ENCODE measurements at places on chromosomes 16 and 17.

GRCh38 chr16:11916524-11917285, 949 bp upstream of the GSPT1 start:
- no peak for DNase-seq

DNA sequence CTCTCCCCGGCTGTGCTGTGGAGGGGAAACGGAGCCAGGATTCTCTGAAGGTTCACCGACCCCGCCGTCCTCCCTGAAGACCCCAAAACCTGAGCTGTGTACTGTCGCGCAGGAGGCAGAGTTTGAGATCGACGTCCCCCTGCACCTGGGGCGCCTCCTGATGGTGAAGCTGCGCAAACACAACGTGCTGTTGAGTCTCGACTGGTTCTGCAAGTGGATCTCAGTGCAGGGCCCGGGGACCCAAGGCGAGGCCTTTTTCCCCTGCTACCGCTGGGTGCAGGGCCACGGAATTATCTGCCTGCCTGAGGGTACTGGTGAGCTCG, 62.6 kb upstream of the TEKT1 start:
- DNase-seq = no peak

- no peak for DNase-seq
These were observed 117.3 kb upstream of the CORO6 start for GRCh38 chr17:29740017-29740416.

GRCh38 chr17:5198472-5198871, 6.8 kb upstream of the ZNF594 start:
- DNase-seq = peak; percentile 52

GRCh38 chr17:2138761-2139160, 83.9 kb downstream of the HIC1 start:
- peak; percentile 38 for DNase-seq

DNA sequence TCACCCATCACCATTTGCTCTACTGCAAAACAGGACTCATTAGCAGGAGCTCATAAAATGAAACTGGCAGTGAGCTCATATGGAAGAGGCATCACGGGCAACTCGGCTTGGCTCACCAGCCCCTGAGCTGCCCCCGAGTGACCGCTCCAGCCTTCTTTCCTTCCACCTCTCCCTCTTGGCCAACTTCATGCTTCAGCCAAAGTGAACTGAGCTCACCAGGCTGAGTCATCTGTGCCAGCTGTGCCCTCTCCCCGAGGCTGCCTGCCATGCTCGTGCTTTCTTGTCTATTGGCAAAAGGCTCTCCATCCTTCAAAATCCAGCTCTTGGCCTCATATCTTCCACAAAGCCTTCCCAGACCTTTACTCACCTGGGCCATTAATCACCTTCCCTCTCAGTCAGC, 391.4 kb downstream of the WWOX start:
- no peak for DNase-seq

GRCh38 chr16:30585022-30585399, 486 bp downstream of the ZNF785 start:
- DNase-seq = no peak

- DNase-seq = no peak
These were observed 36.0 kb downstream of the NKD1 start for GRCh38 chr16:50584033-50584722.

GRCh38 chr16:61050547-61050946, 985.7 kb downstream of the CDH8 start:
- peak; percentile 0 for DNase-seq

- no peak for DNase-seq
These were observed 14.7 kb downstream of the BEAN1 start for GRCh38 chr16:66441586-66442375.

GRCh38 chr17:76822184-76822778, 45.9 kb upstream of the MGAT5B start:
- no peak for DNase-seq

GRCh38 chr16:1047123-1047522, 25.4 kb upstream of the SSTR5 start:
- DNase-seq = no peak

- DNase-seq = no peak
These were observed 46.4 kb upstream of the SDK2 start for GRCh38 chr17:73690676-73691075.

DNA sequence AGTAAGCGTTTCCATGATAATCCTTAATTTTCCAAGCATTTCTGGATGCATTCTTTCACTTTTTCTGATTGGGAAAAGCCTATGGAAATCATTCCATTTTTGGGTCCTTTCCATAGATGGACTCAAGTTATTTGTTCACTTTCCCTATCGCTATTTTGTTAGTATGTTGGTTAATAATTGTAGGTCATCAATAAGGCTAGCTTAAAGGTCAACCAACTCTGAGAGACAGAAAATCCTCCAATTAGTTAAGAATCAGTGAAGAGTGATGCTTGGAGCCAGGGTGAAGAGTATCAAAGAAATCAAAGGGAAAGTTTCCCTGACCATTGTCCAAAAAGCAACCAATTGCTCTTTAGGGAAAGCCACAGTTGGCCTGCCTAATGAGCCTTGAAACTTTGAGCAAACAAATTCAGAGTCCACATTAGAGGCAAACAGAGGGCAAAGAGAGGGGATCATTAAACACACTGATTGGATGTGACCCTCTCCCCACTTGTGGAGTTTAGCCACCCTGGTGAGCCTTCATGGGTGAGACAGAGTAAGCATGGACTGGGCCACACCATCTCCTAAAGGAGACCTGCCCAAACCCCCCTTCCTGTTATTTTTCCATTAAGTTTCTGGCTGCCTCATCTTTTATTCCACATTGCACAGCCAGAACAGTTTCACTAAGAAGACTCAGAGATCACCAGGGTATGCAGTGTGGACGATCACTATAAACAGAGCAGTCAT, 133.4 kb upstream of the DYNLRB2 start:
- no peak for DNase-seq

- peak; percentile 74 for DNase-seq
These were observed 13.4 kb upstream of the SULT1A1 start for GRCh38 chr16:28623172-28623711.

GRCh38 chr17:40561871-40562611, 3.2 kb downstream of the CCR7 start:
- DNase-seq = peak; percentile 74

- DNase-seq = no peak
These were observed 33.9 kb downstream of the CMTM4 start for GRCh38 chr16:66662445-66663194.

DNA sequence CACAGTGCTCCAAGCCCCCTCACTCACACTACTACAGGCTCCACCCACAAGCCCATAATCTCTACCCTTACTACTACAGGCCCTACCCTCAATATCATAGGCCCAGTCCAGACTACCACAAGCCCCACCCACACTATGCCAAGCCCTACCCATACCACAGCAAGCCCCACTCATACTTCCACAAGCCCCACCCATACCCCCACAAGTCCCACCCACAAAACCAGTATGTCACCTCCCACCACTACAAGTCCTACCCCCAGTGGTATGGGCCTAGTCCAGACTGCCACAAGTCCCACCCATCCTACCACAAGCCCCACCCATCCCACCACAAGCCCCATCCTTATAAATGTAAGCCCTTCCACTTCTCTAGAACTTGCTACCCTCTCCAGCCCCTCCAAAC, 13.8 kb downstream of the RIPOR1 start:
- DNase-seq = no peak

DNA sequence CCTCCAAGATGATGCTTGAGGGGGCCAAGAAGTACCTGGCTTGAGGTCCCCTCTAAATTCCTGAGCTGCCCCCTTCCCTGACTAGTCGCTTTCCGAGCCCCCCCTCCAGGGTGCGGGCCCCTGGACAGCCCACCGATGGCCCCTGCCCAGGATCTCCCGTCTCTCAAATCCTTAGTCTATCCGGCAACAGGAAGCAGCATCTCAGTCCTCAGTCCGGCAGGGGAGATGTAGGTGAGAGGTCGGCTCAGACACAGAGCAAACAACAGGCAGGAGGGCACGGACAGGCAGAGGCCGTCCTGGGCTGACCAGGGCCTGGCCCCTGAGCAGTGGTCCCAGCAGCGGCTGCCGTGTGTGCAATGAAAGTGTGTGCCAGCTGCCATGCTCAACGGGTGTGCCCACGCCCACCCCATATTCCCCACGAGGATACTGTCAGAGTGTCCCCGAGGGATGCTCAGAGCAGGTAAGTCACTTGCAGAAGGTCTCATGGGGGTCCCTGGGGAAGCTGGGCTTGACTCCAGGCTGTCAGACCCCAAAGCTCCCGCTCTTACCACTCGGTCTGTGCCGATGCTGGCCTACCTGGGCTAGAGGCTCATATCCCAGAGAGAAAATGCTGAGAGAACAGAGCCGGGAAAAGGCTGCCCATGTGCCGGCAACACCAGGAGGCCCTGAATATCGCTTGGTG, 7.2 kb downstream of the SLC43A2 start:
- no peak for DNase-seq

- DNase-seq = peak; percentile 82
These were observed 3.8 kb downstream of the IL21R start for GRCh38 chr16:27405546-27406451.

GRCh38 chr16:81808933-81809480, 29.9 kb downstream of the PLCG2 start:
- DNase-seq = peak; percentile 87

DNA sequence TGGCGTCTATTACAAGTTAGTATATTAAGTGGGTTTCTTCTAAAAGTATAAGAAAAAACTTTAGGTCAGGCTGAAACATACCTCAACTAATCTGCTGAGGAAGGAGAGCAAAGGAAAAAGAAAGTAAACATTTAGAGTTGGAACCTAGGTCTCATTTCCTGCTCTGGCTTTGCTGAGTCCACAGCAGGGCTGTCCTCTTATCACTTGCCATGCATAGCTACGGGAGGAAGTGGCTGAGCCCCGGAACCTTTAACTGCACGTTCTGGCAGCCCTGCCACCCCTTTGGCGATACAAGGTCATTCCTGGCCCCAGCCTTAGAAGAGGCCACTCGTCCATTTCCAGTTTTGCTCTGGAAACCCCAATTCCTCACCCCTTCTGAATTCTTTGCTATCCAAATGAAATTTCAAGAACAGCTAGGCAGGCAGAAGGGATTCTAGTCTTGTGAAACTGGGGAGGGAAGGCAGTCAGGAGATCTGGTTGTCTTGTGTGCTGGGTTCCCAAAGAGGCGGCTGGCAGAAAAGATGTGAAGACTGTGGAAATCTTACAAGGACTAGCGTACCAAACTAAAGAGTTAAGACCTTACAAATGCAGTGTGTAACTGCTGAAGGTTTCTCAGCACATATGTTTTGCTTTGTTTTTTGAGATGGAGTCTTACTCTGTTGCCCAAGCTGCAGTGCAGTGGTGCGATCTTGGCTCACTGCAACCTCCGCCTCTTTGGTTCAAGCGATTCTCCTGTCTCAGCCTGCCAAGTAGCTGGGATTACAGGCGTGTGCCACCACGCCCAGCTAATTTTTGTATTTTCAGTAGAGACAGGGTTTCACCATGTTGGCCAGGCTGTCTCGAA, 19.1 kb downstream of the WIPI1 start:
- DNase-seq = no peak

DNA sequence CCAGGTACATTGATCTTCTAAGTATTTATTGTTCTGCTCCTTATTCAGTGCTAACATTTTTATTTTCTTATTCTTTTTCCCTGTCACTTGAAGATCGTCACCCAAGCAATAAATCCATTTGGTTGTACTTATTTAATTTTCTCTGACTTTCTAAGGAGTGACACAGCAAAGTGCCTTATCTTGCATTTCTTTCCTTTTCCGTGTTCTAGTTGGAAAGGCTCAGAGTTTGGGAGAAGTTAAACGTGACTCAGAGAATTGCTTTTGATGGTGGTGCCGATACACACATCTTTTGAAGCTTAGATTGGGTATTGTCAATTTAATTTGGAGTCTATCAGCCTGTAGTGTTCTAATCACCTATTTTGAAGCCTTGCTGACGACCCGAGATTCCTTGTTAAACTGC, 72.0 kb downstream of the PITPNC1 start:
- no peak for DNase-seq

GRCh38 chr16:10097271-10097670, 85.0 kb downstream of the GRIN2A start:
- DNase-seq = no peak

DNA sequence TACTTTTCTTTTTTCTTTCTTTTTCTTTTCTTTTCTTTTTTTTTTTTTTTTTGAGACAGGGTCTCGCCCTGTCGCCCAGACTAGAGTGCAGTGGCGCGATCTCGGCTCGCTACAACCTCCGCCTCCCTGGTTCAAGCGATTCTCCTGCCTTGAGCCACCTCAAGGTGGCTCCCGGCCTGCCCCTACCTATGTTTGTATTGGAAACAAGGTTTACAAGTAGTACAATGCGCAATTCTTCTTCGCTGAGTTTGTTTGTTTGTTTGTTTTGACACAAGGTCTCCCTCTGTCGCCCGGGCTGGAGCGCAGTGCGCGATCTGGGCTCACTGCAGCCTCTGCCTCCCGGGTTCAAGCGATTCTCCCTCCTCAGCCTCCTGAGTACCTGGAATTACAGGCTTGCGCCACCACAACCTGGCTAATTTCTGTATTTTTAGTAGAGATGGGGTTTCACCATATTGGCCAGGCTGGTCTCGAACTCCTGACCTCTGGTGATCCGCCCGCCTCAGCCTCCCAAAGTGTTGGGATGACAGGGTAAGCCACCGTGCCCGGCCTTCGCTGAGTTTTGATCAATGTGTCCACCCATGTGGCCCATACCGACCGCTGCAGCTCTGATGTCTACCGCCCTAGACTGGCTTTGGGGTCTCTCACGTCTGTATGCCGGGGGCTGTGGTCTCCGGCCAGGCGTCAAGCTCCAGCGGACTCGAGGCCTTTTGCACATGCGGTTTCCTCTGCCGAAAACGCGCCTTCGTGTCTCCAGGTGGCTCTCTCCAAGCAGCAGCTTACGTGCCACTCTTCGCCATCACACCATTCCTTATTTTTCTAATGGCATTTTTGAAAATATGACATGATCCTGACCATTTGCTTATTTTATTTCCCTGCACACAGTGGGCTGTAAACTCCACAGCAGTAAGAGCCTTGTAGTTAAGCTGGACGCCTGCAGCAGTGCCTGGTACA, 1.1 kb upstream of the YBX2 start:
- DNase-seq = no peak

DNA sequence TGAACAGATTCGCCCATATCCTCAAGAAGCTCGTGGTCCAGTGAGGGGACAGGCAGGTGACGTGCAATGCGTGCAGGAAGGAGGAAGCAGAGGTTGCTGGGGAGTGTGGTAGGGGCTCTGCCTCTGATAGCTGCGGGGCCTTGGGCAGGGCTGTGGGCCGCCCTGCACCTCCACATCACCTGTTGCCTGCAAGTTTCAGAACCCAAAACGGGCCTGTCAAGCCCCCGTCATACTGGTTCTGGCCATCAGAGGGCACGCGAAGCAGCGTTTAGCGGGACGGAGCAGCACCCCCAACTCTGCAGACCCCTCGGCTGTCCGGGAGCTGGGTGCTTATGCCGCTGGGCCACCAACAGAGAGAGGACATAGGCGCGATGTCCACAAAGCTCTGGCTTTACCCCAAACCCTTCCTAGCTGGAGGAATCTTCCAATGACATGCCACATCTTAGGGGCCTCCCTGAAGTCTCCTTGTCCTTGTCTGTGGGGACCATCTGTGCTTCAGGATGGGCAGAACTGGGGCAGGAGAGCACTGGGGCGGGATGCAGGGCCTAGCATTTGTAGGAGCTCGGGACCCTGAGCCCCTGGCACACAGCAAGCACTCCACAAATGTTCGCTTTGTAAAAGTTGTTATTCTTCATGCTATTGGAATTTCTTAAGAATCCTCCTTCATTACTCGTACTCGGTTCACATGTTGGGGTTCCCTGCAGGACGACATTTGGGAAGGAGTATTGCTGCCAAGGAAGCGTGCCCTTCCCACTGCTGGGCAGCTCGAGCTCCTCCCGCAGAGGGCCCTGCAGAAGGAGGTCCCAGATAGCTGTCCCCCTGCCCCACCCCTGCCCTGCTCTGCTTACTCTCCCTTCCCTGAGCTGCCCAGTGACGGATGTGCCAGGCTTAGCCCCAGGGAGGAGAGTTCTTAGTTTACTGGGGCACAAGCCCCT, 64.3 kb downstream of the CNGB1 start:
- DNase-seq = no peak

All from GM06990 (cell line).